Renal pelvis (tissue), 12 donors: ENCODE measurements at places on chromosomes 13 and 19. TPM values are rescaled to one million over a fixed set of nuclear protein-coding genes. Genes with fewer than 3 reads are reported as not detected.

NLRP9 gene
- polyA plus RNA-seq: 0.05 TPM

GRCh38 chr19:52898101-52898500, 666 bp upstream of the ZNF320 start:
- no peak for DNase-seq

GRCh38 chr13:28251466-28251865, 113.1 kb downstream of the PAN3 start:
- DNase-seq: no peak

- DNase-seq: no peak
These were observed 23.3 kb downstream of the RBM26 start for GRCh38 chr13:79382545-79383275.
